Fibroblast of skin of left quadriceps (primary cell): ENCODE measurements at places on chromosomes 16 and 17.
A peak's percentile ranks its signal among the peaks of the same experiment; 100 is the strongest.

- DNase-seq = no peak
These were observed 23.7 kb upstream of the ITGAX start for GRCh38 chr16:31331141-31331764.

DNA sequence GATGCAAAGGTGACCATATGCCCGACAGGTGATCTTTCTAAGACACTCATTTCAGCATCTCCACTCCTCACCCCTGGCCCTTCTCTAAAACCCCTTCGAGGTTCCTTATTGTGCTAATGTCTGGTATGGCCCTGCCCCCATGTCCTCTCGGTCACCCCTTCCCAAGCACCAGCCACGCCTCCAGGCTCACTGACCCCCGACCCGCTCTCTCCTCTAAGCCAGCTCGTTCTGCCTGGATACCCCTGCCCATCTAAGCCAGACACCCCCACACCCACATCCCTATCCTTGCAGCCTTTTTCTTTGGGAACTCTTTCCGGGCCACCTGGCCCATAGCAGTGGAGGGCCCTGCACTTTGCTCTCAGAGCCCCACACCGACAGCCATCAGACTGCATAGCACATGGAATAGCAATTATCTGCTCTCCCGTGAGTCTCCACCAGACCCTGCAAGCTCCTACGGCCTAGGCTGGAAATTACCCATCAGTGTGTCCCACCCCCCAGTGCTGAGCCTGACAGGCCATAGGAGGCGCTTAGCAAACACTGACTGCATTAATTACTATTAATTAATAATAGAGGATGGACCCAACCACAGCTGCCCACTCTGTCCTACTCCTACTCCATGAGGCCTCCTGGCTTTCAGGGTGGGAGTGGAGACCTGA, 176.7 kb downstream of the TMEM132E start:
- no peak for DNase-seq

GRCh38 chr17:37710344-37710886, 34.4 kb downstream of the HNF1B start:
- DNase-seq = no peak

GRCh38 chr17:80701730-80702129, 157.1 kb downstream of the RPTOR start:
- DNase-seq = no peak

GRCh38 chr17:76540381-76541300, 797 bp downstream of the PRCD start:
- peak; percentile 85 for DNase-seq

- no peak for DNase-seq
These were observed 9.5 kb downstream of the MYCBPAP start for GRCh38 chr17:50517504-50518383.

- no peak for DNase-seq
These were observed 15.4 kb upstream of the MEAK7 start for GRCh38 chr16:84519855-84520254.

GRCh38 chr17:70857351-70857750, 688.0 kb downstream of the KCNJ2 start:
- DNase-seq = no peak

- no peak for DNase-seq
These were observed 10.0 kb downstream of the FAM117A start for GRCh38 chr17:49753959-49754391.

GRCh38 chr17:62797959-62798358, 10.2 kb downstream of the MARCHF10 start:
- no peak for DNase-seq

- DNase-seq = no peak
These were observed 57.5 kb downstream of the CYTH1 start for GRCh38 chr17:78724544-78724943.
